ENCODE measurements at places on chromosomes 2 and 18.

DNA sequence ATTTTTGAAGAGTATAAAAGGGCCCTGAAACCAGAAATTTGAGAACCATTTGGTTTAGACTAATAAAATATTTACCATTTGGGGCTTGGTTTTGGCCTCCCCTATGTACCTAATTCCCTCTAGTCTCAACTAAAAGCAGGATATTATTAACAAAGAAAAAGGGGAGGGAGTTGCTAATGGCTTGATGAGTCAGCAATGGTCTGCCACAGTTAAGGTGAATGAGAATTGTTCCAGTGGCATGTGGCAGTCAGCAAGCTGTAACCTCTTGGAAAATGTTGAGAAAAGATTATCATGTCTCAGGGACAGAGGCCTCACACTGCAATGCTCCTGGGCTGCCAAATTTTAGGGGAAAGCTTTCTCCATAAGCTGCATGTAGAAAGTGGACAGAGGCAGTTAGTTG, 20.1 kb upstream of the SLC39A10 start:
- DNase-seq, result no peak

GRCh38 chr2:233490831-233491230, 75.8 kb downstream of the USP40 start:
- DNase-seq, result no peak

GRCh38 chr2:88853403-88853790, 161.9 kb downstream of the RPIA start:
- DNase-seq, result no peak

DNA sequence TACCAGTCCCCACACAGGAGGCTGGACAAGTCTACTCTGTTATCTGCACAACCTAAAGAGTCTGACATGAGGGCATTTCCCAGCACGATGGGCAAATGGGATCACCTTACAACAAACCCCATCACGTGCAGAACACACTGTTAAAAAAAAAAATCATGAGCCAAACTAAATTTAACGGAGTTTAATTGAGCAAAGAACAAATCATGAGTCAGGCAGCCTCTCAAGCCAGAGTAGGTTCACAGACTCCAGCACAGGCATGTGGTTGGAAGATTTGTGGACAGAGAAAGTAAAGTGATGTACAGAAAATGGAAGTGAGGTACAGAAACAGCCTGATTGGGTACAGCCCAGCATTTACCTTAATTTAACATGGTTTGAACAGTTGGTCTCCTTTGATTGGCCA, 59.9 kb downstream of the KYNU start:
- DNase-seq, result no peak

DNA sequence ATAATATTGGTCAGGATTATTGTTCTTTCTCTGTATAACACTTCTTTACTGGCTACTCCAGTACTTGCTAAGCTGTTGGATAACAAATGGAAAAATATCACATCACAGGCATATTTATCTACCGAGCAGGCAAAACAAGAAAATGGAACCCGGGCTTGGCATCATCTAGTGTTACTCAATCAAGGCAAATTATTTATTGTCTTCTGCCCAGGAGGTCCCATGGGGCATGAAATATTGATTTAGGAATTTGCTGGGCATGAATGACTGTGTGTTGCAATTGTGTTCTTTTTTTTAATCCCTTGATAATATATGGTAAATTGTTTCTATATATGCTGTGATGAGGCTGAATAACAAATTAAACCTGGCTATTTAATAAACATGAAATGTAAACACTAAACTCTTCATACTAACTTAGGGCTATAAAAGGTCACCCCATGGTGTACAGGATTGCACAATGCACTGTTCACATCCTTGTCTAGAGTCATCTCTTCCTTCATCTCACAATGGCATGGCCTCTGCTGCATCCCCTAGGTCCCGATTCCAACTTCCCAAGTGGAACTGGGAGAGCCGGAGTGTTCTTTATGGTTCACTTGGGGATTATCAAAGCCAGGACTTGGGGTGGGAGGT, 2.2 kb upstream of the PARD3B start:
- no peak for DNase-seq

DNA sequence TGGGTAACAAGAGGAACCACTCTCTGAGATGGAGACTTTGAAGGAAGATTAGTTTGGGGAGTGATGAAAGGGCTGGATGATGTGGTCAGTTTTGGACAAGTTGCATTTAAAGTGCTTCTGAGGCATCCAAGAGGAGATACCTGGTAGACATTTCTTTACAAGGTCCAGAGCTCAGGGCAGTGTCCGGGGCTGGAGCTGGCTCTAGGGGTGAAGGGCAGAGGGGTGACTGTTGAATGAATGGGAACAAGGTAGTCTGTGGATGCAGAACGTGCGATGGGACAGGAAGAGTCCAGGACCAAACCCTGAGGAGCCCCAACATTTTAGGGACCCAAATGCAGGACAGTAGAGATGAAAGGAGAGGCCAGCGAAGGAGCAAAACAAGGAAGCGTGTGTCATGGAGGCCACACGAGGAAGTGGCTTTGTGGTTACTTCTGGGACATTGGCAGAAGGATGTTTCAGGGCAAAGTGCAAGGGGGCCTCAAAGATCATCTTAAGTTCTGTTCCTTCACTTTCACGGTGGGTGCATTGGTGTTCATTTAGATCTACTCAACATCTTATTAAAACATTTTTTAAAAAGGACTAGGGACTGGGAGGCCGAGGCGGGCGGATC, 13.6 kb upstream of the GPR35 start:
- no peak for DNase-seq

DNA sequence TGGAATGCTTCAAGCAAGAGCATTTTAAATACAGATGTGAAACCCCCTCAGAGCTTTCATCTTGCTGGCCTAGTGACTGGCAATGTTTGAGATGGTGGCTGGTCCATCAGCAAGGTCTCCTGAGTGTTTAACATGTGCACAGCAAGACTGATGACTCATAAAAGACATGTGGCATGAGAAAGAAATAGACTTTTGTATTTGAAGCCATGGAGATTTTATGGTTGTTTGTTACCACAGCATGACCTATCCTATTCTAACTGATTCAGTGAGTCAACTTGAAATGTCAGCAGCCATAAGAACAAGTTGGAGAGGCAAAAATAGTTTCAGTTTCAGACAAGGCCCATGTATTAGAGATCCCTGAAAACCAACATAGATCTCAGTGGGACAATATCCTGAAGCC, 154.7 kb upstream of the LYPD1 start:
- DNase-seq, result no peak

GRCh38 chr2:11835403-11835802, 89.0 kb downstream of the LPIN1 start:
- DNase-seq, result no peak

DNA sequence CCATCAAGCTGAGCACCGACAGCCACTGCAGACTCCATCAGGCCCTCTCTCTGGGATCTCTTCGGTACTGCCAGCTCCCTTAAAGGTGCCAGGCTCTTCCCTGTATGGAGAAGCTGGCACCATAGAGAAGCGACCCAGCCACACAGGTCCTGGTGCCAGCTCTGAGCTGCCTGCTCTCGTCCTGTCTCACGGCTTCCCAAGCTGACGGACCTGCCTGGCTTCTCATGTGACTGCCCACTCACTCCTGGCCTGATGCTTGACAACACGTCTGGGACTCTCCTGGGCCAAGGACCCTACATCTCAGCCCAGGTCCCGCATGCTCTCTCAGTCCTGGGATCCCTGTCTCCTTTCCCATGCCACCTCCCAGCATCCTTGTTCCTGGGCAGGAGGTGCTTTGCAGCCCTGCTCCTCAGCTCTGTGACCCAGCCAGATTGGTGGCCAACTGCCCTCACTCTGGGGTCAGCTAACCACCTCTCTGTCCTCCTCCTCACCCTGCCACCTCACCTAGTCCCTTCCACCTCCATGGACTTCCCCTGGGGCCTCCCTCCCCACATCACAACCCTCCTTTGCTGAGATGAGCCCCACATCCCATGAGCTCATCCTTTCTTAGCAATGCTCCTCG, 12.5 kb upstream of the ATOH8 start:
- DNase-seq, result no peak

DNA sequence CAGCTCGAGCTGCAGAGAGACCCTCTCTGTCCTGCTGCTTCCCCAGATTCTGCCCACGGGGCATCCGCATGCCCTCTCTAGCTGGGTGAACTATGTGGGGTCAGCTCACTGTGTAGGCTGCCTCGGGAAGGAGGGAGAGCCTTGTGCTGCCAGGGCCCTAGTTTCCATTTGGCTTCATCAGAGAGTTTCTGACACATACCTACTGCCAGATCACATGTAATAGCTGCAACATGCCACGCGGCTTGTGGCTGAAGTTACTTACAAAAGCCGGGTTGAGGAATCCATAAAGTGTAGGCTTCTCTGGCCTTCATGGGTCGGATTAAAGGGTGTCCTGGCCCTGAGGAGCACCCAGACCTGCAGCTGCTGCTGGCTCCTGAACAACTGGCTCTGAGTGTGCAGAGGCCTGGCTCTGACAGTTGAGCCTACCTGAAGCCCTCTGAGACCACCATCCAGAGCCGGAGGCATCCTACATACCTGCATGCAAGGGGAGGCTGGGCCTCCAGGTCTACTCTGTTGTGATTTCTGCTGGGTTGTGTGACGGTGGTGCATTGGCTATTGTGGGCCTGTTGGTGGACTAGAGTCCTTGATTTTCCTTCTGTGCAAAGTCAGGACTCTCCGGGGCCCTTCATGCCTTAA, 130.0 kb downstream of the SH3RF3 start:
- DNase-seq, result no peak

DNA sequence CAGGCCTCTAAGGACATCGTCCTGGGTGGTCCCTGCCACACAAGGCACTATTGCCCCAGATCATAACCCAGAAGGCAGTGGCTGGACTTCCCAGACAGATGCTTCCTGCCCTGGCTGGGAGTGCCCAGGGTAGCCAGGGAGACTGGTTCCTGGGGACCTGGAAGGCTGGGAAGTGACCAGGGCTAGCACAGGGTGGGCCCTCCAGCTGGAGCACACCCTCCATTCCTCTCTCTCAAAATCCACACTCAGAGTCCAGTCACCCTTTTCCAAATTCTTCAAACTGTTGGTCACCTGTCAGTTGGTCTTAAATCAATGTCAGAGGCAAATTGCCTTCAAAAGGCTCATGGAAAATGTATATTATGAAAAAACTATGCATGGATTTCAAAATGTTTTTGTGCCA, 11.6 kb upstream of the TUBB6 start:
- no peak for DNase-seq

DNA sequence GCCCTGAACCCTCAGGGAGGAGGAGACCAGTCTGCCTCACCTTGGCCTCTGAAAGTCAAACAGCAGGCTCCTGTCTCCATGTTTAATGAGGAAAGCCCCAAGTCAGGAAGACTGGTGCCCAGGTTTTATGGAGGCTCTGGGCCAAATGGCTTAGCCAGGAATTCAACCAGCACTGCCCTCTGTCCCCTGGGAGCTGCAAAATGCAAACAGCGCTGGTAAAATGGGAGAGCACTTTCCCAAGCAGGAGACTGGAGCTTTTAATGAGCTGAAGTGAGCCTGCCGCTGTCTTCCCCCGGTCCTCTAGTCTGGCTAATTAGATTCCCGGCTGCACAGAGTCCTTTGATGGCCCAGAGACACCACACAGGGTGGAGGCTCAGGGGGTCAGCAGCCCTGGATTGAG, 276.0 kb upstream of the TRIB2 start:
- no peak for DNase-seq

- DNase-seq, result peak; percentile 8
These were observed 964 bp upstream of the ST3GAL5 start for GRCh38 chr2:85889627-85890281.

- no peak for DNase-seq
These were observed 75.7 kb downstream of the WDR7 start for GRCh38 chr18:56726906-56727305.

DNA sequence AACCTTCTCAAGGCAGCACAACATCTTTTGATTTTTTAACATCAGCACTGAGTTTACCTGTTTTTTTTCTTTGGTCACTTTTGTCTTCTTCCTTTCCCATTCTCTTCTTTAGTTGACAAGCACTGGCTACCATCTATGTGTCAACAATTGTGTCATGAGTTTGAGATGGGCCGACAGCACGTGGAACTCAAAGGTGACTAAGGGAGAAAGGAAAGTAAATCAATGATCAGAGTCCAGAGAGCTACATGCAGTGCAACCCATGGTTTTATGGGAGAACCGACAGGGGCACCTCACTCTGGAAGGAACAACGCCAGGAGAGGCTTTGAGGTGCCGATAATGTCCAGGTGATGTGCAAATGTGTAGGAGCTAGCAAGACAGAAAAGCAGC, 755.5 kb downstream of the RNF144A start:
- no peak for DNase-seq

- peak; percentile 54 for DNase-seq
These were observed 19.2 kb downstream of the TMEM185B start for GRCh38 chr2:120204022-120204405.

DNA sequence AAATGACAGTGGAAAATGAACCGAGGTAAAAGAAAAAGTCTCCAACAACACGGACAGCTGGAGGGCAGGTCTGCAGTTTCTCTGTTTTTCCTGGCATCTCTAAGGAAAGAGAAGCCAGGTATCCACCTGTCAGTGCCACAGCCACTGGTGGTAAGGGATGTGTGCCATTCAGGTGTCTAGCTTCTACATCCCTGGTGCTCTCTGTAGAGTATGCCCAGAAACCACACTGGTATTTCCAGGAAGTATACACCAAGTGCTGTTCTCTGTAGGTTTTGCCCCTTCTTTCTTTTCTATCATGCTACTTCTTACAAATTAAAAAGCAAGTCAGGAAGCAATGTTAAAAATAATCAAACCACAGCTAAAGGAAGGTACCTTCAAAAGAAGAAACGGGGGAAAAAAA, 7.6 kb upstream of the AGFG1 start:
- no peak for DNase-seq

DNA sequence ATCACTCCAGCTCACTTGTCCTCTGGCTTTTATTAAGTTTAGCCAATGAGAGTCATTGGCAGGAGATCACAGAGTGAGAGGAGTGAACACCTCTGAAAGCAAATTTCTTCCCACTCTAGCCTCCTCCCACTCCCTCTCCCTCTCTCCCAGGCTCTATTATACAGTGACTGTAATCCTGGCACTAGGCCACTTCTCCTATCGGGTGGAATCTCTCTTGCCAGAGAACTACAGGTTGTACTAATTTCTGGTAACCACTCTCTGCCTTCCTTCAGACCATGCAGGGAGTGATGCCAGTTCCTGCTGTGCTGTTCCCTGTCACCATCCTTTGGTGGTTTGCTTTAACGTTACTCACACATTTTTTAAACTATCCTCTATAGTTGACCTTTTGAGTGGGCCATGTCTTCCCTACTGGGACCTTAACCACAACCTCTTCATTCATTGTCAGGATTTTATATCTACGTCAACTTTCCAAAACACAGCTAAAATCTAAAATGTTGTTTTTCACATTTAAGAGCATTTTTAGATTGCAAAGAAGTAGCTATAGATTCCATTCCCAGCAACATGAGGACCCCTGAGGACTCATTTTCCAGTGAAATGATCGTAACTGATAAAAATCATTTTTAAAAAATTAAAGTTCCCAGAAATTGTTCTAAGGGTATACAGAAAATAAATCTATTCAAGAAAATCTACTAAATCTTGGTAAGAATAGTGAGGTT, 217.1 kb downstream of the MREG start:
- DNase-seq, result no peak

DNA sequence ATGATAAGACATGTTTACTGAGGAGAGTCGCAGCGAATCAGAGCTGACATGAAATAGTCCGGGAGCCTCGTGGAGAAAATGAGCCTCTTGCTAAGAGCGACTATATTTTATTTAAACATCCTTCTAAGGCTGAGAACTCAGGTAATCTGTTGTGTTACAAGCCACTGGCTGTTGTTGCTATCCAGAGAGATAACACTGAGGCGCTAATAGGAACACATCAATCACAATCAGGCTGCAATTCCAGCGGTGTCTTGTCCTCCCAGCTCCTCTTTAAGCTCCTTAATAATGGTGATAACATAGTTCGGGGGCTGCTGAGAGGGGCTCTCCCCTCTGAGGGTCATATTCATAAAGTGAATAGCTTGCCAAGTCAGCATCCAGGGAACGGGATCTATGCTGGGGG, 95.1 kb downstream of the INSIG2 start:
- DNase-seq, result no peak
